ENCODE measurements at places on chromosomes 6 and 20.

DNA sequence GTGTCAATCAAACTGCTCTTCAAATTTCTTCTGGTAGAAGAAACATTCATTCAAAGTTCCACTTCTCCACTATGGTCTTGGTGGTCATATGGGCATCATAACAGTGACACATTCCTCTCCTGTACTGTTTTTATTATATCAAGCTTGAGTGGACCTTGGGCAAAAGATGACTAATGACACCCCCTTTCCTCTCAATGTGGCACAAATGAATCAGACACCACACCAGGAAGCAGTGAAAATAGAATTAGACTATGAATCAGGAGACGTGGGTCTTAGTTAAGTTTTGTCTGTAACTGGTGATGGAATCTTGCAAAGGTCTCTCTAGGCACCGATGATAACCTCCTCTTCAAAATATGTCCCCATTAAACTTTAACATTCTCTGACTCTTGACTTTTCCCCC lies 9.0 kb upstream of the NRSN1 start:
- DNase-seq: no peak

DNA sequence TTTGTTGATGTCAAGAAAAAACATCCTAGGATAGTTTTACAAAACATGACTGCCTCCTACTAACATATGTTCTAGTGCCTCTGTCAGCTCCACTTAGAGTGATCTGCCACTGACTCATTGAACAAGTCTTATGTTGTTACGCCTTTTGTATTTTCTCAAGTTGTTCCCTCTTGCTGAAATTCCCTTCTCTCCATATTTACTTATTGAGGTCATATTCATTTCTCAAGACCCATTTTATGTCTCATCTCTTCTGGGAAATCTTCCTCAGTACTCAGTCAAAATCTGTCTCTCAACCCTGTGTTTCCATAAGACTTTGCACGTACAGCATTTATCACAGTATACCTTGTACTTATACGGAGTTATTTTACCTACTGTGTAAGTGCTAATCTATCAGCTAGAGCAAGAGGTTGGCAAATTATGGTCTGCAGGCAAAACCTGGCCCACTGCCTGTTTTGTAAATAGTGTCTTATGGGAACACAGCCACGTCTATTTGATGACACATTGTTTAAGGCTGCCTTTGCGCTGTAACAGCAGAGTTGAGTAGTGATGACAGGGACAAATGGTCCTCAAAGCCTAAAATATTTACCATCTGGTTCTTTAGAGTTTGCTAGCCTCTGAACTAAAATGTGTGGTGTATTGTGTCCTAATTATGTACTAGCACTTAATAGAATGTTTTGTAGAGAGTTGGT lies 83.4 kb downstream of the ADGRB3 start:
- DNase-seq: no peak

DNA sequence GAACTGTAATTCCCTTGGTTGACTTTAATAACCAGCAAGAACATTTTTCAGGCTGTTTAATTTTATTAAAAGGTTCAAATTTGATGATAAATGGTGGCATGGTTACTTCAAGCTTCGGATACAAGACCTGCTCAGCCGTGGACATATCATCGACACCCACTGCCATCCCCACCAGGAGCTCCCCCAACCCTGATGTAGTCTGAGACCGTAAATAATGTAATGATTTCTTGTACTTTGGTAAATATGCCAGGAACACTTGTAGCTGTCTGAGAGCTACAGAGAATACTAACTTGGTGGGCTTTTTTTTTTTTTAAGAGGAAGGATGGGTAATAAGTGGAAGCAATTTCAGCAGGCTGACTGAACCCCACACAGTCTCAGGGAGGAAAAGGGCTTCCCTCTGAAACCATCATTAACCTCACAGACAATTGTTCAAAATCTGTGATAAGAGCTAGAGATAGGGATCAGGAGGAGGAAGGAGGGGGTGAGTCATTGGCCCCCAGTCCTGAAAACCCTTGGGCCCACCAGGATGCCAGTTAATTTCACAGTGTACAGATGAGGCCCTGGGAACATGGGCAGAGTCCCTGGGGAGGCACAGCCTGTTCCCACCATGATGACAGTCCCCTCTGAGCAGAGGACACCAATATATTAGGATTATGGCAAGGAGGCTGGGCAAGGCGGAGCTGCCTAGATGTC lies 56.0 kb downstream of the APCDD1L start:
- no peak for DNase-seq

DNA sequence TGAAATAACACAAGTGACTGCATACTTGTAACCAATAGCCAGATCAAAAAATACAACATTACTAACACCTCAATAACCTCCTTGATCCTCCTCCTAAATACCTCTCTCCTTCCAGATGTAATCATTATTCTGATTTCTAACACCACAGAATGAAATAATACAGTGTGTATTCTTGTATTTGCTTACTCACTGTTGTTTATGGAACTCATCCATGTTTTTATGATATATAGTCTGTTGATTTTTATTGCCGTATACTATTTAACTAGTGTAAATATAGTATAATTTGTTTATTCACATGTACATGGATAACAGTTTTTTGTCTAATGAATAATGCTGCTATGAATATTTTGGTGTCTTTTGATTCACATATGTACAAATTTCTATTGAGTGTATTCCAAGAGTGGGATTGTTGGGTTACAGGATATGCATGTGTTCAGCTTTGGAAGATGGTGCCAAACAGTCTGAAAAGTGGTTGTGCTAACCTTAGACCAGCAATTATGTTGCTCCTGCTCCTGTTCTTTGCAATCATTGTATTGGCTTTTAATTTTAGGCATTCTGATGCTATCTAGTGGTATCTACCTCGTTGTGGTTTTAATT lies 11.5 kb downstream of the TTK start:
- no peak for DNase-seq

DNA sequence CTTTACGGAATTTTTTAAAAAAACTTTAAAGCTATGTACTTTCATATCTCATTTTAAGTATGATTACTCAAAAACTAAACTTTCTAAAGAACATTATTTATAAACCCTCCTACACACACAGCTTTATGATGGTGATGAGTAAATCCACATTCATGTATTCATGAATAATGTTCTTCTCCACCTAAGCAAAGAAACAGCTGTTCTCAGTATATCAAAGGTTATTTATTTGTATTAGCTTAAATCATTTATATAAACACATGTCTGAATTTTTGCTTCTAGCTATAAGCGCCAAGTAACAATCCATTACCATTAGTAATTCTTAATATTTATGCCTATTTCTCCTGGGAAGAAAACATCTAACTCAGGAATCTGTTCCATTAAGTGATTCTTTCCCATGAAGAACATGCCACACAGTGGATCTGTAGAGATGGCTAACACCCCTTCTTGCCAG lies 63.3 kb downstream of the SMLR1 start:
- no peak for DNase-seq
